ENCODE measurements at places on chromosomes 1 and 21.

- H3K27ac ChIP-seq = no peak overlapping the region
- no peaks in the 10 kb centered on the region for H3K27me3 ChIP-seq
- H3K4me1 ChIP-seq = no peaks in the 10 kb centered on the region
- DNase-seq = no peak
These were observed 1768.7 kb downstream of the BRINP3 start for GRCh38 chr1:188708795-188709535.

DNA sequence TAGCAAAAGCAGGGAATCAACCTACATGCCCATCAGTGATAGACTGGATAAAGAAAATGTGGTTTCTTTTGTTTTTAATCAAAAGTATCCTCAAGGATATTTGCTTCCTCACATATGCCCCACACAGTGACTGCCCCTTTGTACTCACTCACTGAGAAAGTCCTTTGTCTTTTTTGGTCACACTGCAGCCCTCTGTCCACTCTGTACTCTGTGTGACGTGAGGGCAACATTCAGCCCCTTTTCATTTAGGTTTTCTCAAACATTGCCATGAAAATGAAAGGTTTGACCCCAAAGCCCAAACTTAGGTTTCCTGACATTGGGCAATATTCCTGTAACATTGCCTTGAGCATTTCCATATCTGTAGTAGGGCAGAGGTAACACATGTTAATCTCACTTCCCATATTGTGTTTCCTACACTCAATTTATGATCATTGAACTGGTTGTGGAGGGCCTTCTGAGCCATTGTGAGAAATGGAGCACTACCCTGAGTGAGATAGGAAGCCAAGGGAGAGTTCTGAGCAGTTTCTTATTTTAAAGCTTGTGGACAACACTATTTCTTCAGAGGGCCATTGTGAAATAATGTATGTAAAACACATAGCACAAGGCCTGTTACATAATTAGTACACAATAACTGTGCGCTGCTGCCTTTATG, 501.9 kb upstream of the C1orf87 start:
- no peak overlapping the region for H3K4me3 ChIP-seq
- H3K36me3 ChIP-seq = no peaks in the 10 kb centered on the region
- H3K27me3 ChIP-seq = no peaks in the 10 kb centered on the region
- no peak overlapping the region for H3K27ac ChIP-seq

DNA sequence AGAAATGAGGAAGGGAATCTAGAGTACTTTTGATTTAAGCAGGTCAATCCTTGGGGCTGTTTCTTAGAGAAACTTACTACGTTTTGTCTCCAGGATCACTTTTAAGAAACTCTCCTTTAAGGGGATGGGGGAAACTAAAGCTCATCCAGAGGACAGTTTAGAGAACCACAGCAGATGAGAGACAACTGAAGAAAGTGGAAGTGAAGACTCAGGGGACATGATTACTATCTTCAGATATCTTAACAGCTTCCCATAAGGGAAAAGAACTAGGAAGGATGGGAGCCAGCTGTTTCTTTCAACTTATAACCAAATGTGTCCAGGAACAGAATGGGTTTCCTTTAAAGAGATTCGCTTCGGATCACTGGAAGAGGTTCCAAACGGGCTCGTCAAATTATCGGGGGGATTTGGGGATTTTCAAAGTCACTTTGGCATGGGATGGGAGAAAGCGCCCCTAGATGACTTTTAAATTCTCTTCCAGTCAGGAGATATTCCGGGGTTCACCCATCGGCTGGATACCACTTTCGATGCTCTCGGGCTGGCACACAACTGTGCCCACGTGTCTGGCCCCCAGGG, 1.2 kb downstream of the SCMH1 start:
- peaks cover 6% of the 10 kb centered on the region for H3K4me1 ChIP-seq
- peak overlapping the region; percentile 55 for H3K4me3 ChIP-seq
- no peaks in the 10 kb centered on the region for H3K36me3 ChIP-seq
- H3K27me3 ChIP-seq = no peaks in the 10 kb centered on the region

DNA sequence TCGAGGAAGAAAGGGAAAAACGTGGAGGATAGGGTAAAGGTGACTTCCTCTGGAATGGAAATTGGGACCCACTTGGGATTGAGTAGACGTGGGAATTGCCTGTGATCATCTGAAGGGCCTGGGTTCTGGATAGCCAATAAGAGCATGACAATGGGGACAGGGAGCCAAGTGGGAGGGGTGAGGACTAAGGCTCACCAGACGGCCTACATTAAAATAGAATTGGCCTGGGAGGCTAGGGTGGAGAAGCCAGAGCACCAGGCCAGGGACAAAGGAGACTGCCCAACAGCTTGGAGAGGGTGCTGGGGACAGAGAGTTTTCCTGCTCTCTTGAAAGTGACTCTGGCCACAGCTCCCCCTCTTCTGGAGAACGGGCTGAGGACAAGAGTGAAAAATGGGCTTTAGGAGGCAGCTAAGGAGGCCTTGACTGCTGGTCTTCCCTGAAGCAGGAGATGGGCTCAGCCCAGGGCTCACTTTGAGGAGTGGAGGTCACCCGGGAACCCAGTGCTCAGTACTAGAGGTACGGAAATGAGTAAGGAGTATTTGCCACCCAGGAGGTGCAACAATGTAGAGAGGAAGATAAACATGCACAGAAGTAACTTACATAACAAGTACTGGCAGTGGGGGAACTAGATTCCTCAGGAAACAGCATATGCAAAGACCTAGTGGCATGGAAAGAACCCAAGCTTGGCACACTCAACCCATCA, 18.8 kb downstream of the INKA2 start:
- no peak overlapping the region for H3K4me3 ChIP-seq
- no peaks in the 10 kb centered on the region for H3K27me3 ChIP-seq
- no peak for DNase-seq
- H3K4me1 ChIP-seq = peaks cover 12% of the 10 kb centered on the region
- peaks cover 10% of the 10 kb centered on the region for H3K36me3 ChIP-seq

GRCh38 chr1:18256282-18257235, 149.0 kb downstream of the IGSF21 start:
- no peak for DNase-seq
- H3K27ac ChIP-seq = no peak overlapping the region
- H3K36me3 ChIP-seq = no peaks in the 10 kb centered on the region
- H3K4me1 ChIP-seq = no peaks in the 10 kb centered on the region

DNA sequence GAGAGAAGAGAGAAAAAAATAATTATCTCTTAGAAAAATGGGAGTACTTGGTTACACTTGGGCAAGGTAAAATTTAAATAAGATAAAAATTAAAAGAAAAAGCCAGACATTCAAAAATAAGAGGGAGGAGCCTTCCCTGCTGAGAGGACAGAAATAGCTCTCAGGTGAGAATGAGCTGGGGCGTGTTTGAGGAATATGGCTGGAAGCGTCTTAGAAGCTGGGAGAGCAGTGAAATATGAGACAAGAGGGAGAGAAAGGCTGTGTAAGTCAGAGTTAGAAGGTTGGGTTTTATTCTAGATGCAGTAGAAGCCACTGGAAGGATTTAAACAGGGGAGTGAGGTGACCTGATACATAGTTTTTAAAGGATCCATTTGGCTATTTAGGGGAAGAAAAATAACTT, 154.2 kb upstream of the L1TD1 start:
- no peak overlapping the region for H3K27ac ChIP-seq
- no peak for DNase-seq
- H3K4me3 ChIP-seq = no peak overlapping the region

GRCh38 chr1:108152782-108153222, 47.3 kb downstream of the SLC25A24 start:
- no peak overlapping the region for H3K27ac ChIP-seq
- no peaks in the 10 kb centered on the region for H3K4me1 ChIP-seq
- no peak overlapping the region for H3K4me3 ChIP-seq
- H3K36me3 ChIP-seq = peaks cover 31% of the 10 kb centered on the region
- H3K27me3 ChIP-seq = no peaks in the 10 kb centered on the region

- H3K27ac ChIP-seq = peak overlapping the region; percentile 84
- DNase-seq = peak; percentile 38
- H3K36me3 ChIP-seq = no peaks in the 10 kb centered on the region
- peak overlapping the region; percentile 40 for H3K4me3 ChIP-seq
- H3K27me3 ChIP-seq = no peaks in the 10 kb centered on the region
These were observed 36.0 kb downstream of the NUAK2 start for GRCh38 chr1:205285381-205286101.

- no peaks in the 10 kb centered on the region for H3K4me1 ChIP-seq
- no peak overlapping the region for H3K4me3 ChIP-seq
- H3K27ac ChIP-seq = no peak overlapping the region
- DNase-seq = no peak
- H3K36me3 ChIP-seq = no peaks in the 10 kb centered on the region
- H3K27me3 ChIP-seq = no peaks in the 10 kb centered on the region
These were observed 49.7 kb upstream of the LMO4 start for GRCh38 chr1:87278825-87279535.

DNA sequence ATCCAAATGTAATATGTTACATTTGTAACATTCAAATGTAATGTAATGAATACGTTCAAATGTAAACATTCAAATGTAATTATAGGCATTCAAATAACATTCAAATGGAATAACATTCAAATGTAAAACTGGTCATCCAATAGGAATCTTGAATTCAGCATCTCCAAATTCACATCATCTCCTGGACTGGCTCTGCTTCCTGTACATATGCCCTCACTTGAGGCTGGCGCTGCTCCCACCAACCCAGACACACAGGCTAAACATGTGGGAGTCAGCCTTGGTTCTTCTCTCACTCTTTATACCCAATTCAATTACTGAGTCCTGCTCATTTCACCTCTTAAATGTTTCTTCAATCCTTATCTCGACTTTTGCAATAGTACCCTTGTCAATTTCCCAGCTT, 6.9 kb downstream of the EBNA1BP2 start:
- no peak overlapping the region for H3K4me3 ChIP-seq
- H3K27ac ChIP-seq = no peak overlapping the region
- no peaks in the 10 kb centered on the region for H3K27me3 ChIP-seq

DNA sequence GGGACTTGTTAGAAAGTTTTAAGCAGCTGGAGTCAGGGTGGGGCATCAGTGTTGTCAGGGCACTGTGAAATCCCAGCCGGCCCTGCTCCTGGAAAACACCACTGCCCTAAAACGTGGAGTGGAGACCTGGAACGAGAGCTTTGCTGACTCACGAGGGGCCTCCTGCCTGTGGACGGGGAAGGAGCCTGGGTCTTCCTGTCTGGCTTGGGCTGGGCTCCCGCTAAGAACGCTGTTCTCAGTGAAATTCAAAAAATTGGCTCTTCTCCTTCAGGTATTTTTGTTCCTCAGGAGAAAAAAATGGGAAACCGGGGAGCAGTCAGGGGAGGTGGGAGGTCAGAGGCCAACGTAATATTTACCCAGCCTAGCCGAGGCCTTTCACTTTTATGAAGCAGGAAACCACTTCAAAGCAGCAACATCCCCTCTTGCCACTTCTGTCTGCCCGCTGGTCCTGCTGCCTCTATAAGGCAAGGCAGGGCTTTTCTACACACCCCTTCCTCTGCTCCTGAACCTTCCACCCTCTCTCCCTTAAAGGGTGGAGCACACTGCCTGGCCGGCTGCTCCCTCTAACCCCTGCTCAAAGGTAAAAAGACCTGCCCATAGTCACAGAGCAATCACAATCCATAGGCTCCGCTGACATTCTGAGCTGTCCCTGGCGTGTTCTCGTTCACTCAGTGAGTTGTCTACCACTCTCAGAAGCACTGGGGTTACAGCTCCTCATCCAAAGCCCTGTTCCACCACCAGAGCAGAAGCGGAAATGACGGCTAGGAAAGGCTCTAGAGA, 8.0 kb downstream of the PLXNA2 start:
- no peaks in the 10 kb centered on the region for H3K4me1 ChIP-seq
- H3K27ac ChIP-seq = no peak overlapping the region
- no peaks in the 10 kb centered on the region for H3K36me3 ChIP-seq
- DNase-seq = no peak

GRCh38 chr1:71345491-71345890, 264.7 kb upstream of the ZRANB2 start:
- no peaks in the 10 kb centered on the region for H3K36me3 ChIP-seq
- H3K27me3 ChIP-seq = no peaks in the 10 kb centered on the region
- H3K4me1 ChIP-seq = no peaks in the 10 kb centered on the region
- DNase-seq = no peak
- no peak overlapping the region for H3K4me3 ChIP-seq

- no peak for DNase-seq
- no peaks in the 10 kb centered on the region for H3K27me3 ChIP-seq
- H3K4me3 ChIP-seq = no peak overlapping the region
- no peaks in the 10 kb centered on the region for H3K4me1 ChIP-seq
- H3K36me3 ChIP-seq = no peaks in the 10 kb centered on the region
These were observed 176.1 kb upstream of the CSF3R start for GRCh38 chr1:36658838-36659237.

- peaks cover 7% of the 10 kb centered on the region for H3K27me3 ChIP-seq
- peaks cover 13% of the 10 kb centered on the region for H3K4me1 ChIP-seq
These were observed 2.9 kb downstream of the ADAMTS1 start for GRCh38 chr21:26842300-26842699.

GRCh38 chr1:93567255-93567918, 114.2 kb downstream of the BCAR3 start:
- no peaks in the 10 kb centered on the region for H3K4me1 ChIP-seq
- H3K4me3 ChIP-seq = no peak overlapping the region
- no peaks in the 10 kb centered on the region for H3K27me3 ChIP-seq
- no peaks in the 10 kb centered on the region for H3K36me3 ChIP-seq
- H3K27ac ChIP-seq = no peak overlapping the region
- DNase-seq = no peak

GRCh38 chr1:184387476-184388318, 868 bp downstream of the C1orf21 start:
- DNase-seq = no peak
- H3K4me1 ChIP-seq = peaks cover 14% of the 10 kb centered on the region
- no peak overlapping the region for H3K27ac ChIP-seq
- no peaks in the 10 kb centered on the region for H3K36me3 ChIP-seq
- peak overlapping the region; percentile 65 for H3K4me3 ChIP-seq

GRCh38 chr1:168134132-168134531, 2.6 kb downstream of the GPR161 start:
- H3K4me3 ChIP-seq = no peak overlapping the region
- no peaks in the 10 kb centered on the region for H3K36me3 ChIP-seq

DNA sequence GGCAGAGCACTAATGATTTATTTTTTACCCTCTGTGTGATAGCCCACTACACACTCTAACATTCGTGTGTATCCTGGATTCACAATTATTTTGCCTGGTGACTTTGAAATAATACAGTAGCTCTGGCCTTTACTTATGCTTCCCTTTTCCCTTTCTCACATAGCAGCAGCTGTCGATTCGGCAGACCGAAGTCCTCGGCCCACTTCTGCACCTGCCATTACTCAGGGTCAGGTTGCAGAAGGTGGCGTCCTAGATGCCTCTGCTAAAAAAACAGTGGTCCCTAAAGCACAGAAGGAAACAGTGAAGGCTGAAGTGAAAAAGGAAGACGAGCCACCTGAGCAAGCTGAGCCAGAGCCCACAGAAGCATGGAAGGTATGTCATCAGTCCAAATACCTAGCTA, 70.8 kb downstream of the TMEM200B start:
- H3K27me3 ChIP-seq = no peaks in the 10 kb centered on the region
- H3K36me3 ChIP-seq = peaks cover 57% of the 10 kb centered on the region
- H3K27ac ChIP-seq = no peak overlapping the region

DNA sequence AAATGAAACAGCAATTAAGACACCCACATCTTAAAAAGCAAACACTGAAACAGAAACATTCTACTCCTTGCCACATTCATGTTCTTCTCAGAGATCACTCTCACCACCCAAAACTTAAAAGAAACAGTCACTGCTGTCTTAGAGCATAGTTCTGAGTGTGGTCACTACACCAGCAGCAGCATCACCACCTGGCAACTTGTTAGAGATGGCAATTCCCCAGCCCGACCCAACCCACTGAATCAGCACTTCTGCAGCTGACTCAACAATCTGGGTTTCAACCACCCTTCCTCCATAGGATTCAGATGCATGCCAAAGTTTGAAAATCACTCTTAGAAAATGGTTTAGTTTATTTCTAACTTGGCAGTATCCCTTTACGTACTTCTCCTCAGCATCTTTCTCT, 126.1 kb downstream of the CDC42BPA start:
- no peak for DNase-seq
- H3K36me3 ChIP-seq = no peaks in the 10 kb centered on the region
- no peaks in the 10 kb centered on the region for H3K4me1 ChIP-seq
- no peaks in the 10 kb centered on the region for H3K27me3 ChIP-seq
- H3K4me3 ChIP-seq = no peak overlapping the region
